Fibroblast of skin of right quadriceps (primary cell): ENCODE measurements at places on chromosomes 5 and 9.

DNA sequence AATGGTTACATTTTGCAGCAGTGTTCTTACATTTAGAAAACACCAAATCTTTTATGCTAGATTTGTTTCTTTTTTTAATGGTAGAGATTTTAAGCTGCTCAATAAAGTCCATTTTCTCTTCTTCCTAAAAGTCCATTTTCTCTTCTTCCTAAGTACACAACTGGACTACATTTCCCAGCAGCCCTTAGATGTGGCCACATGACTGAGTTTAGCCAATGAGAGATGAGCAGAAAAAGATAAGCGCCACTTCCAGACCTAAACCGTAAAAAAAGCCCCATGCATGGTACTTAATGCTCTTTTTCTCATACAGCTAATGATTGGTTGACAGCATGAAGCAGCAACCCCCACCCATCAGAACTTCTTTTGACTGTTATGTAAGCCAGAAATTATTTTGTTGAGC, 206.7 kb downstream of the FAM114A2 start:
- DNase-seq: peak; percentile 37

DNA sequence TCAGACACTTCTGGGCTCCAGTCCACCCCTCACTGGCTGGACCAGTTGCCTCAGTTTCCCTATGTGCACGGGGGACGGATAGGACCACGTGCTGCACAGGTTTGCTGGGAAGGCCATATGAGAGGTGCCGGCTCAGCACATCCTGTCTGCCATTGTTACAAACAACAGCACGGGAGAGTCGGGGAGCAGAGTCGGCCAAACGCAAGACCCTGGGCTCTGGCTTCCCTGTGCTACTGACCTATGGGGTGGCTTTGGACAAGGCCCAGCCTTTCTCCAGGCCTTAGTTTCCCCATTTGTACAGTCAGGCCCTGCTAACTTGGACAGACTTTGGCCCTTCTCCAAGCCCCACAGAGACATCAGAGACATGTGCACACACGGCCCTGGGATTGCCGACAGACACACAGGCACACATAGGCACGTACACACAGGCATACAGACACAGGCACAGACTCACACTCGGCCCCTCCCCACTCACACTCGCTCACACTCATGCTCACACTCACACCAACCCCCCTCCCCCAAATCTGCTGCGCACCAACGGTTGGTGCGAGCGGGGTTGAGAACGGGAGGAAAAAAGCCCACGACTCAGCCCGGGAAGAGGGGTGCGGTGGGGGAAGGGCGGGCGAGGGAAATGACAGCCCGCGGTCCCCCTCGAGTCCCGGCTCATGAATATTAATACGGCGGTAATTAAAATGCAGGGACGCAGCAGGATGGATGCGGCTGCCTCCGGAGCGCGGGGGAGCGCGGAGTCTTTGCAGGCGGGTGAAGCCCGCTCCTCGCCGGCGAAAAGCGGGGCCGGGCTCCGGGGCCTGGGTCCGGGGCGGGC, 133.0 kb downstream of the C9orf50 start:
- peak; percentile 80 for DNase-seq

GRCh38 chr5:57598756-57599155, 116.1 kb upstream of the ACTBL2 start:
- peak; percentile 74 for DNase-seq

GRCh38 chr5:170152767-170153166, 47.1 kb downstream of the FOXI1 start:
- DNase-seq: no peak

DNA sequence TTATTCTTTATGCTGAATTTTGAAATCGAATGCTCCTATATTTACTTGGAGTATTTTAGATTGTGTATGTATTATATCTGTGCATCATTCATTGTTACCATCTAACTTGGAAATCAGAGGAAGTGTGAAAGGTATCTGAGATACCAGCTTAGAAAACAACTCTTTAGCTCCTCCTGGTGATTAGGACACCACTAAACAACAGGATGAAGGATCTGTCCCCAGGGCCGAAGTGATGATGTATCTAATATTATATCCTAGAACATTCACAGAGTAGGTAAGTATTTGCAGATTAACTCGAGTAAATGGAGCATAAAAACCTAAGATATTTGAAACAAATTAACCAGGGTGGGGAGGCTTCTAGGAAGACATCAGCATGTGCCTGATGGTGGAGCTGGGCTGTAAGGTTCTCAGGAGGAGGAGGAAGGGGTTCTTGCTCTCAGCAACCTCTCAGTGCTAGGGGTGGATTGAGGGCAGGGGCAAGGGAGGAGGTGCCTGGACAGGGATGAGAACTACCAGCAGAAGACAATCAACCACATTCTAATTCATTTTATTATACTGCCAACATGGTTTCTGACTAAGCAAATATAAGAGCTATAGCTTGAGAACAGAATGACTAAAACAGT, 2.6 kb upstream of the NFIL3 start:
- no peak for DNase-seq
